ENCODE measurements at places on chromosomes 2 and 18.
A peak's percentile ranks its signal among the peaks of the same experiment; 100 is the strongest.

DNA sequence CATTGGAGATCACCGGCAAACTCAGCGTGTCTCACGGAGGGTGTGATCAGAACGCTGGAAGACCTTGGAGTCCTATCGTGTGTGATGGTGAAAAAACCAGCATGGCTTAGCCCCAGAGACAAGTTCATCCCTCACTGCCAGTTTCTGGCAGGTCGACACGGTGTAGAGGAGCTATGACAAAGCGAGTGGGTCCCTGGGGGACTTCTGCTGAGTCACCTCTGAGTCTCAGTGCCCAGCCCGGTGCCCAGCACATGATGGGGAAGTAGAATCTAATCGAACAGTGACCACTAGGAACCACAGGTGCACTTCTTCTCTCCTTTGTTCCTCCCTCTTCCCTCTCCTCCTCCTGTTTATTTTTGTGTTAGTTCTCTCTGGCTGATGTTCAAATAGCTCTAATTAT, 45.9 kb upstream of the KCNF1 start:
- no peak for DNase-seq

DNA sequence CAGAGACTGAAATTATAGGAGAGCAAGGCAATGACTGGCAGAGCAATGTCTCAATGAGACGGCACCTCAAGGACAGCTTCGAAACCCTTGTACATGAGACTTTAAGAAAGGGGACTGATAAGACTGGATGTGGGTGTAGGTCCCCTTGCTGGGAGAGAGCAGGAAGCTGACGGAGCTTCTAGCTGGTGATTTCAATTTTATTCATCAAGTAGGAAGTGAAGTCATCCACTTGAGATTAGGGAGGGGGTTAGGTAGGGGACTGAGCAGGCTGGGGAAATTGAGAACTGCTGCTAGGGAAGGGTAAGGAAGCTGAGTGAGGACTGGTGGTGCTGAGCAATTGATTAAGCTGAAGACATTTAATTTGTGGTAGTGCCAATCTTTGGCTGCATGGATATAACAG, 99.5 kb upstream of the ITGB6 start:
- no peak for DNase-seq

- DNase-seq = peak; percentile 40
Measured at GRCh38 chr18:845152-845819, 33.2 kb upstream of the YES1 start.

- DNase-seq = no peak
Measured at GRCh38 chr2:175355246-175355645, 173.7 kb upstream of the ATP5MC3 start.

- no peak for DNase-seq
Measured at GRCh38 chr18:3008541-3008940, 4.4 kb downstream of the LPIN2 start.

DNA sequence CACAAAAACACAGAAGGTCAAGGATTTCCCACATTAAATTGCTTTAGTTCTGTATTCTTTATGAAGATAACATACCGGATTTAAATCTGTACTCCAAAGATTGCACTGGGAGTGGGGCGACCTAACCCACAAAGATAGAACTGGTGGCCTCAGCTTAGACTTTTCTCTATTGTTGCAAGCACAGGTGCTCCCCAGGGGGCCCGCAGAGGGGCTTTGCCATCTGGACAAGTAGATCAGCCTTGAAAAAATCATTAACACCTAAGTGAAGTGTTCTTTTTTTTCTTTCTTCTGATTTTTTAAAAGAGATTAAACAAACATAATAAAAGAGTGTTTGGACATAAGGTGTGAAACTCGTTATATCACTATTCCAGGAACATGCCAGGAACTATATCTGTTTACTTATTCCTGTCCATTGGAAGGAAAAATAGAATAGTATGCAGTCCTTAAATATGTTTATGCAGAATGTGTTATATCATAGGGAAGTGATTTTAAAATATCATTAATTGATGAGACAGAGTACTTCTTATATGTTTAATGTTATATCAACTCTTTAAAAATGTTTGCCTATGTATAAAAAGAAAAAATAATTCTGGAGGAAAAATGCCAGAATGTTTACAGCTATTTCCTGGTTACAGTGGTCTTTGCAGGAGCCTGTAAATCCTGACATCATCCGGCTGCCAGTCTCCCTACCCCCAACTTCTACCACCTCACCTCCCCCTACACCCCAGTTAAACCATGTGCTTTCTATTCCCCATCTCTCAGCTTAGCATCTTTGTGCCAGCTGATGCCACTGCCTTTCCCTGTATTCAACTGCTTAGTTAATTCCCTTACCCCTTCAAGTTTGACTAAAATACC, 679.2 kb downstream of the CNTNAP5 start:
- DNase-seq = no peak

DNA sequence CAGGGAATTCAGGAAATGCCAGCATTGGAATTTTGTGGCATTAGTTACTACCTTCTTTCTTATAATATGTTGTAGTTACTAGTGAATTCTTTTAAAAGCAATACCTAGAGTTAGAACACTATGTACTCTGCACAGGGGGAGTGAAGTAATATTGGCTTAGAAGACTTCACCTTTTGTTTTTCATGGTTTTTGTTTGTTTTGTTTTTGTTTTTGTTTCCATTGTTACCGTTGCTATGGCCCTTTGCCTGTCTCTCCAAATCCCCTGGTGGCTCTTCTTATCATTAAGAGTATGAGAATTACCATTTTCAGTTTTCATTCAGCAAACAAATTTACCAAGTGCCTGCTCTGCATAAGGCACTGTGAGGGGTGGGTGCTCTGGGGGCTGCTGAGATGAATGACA, 160.1 kb downstream of the HAUS1 start:
- peak; percentile 54 for DNase-seq

DNA sequence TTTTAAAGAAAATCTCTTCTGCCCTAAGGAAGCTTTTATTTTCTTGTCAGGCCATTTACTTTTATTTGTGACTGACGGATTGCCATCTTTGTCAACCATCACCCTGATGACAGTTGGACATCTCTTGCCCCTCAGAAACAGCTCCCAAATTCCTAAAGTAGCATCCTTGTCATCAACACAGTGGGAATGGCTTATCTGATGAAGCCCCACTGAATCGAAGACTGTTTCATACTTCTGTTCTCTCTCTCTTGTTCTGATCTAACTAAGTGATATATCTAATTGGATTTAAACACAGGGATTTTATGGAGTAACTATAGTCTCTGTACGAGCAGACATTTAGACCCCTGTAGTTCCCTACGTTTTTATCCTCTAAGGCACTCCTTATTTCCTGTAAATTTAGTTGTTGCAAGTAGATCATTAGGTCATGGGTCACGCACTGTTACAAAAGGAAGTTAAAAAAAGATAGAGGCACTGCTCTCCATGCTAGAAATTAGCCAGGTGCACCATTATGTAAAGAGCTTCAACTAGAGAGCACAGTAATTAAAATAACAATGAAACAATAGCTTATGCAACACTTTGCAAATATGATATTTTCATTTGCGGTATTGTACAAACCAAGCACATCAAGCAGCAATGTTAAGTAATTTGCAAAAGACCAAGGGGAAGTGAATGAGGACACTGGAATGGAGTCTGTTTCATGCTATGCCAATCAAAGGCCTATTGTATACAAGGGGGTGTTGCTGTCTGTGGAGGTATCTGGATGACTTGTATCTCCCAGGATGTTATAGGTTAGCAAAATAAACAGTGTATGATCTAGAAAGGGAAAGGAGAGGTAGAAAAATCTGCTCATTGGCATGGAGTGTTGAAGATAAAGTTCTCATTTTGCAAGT, 284.7 kb downstream of the LRRTM1 start:
- DNase-seq = no peak

- no peak for DNase-seq
Measured at GRCh38 chr18:3967359-3968180, 487.5 kb downstream of the DLGAP1 start.

GRCh38 chr2:62177392-62178049, 18.4 kb upstream of the B3GNT2 start:
- DNase-seq = no peak

GRCh38 chr2:96863575-96864342, 5.9 kb upstream of the ANKRD39 start:
- DNase-seq = no peak

DNA sequence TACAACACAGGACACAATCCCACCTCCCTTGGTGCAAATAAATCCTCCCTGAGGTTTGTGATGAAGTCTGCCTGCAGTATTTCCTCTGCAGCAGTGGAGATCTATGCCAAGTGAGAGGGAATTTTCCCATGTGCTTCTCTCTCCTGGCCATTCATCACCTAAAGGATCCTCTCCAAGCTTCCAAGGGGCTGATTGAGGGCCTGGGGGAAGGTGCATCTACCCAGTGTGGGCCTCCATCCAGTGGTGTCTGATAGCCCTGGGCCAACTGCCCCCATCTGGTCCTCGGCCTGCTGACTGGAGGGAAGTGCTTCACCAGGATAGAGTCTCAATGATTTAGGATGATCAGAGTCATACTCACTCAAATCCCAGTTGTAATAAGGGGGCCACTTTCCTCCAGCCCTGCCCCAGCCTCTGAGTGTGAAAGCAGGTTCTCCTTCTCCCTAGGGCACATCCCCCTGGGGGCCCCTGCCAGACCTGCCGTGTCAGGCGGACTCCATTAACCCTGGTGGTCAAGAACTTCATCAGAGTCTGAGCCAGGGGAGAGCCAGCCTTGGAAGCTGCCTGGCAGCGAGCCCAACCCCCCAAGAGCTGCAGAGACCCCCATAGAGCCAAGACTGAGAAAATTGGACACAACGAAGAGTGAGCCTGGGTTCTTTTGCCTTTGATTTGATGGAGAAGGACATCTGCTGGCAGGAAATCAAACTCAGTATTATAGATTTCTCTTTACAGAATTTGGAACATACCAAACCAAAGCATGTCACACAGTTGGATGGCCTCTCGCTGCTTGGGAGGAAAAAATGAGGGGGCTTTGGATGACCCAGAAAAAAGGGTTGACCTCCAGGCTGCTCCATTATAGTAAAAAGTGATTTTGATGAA, 509.6 kb downstream of the CMPK2 start:
- no peak for DNase-seq

GRCh38 chr2:121949271-121949670, 193.8 kb downstream of the TSN start:
- no peak for DNase-seq

DNA sequence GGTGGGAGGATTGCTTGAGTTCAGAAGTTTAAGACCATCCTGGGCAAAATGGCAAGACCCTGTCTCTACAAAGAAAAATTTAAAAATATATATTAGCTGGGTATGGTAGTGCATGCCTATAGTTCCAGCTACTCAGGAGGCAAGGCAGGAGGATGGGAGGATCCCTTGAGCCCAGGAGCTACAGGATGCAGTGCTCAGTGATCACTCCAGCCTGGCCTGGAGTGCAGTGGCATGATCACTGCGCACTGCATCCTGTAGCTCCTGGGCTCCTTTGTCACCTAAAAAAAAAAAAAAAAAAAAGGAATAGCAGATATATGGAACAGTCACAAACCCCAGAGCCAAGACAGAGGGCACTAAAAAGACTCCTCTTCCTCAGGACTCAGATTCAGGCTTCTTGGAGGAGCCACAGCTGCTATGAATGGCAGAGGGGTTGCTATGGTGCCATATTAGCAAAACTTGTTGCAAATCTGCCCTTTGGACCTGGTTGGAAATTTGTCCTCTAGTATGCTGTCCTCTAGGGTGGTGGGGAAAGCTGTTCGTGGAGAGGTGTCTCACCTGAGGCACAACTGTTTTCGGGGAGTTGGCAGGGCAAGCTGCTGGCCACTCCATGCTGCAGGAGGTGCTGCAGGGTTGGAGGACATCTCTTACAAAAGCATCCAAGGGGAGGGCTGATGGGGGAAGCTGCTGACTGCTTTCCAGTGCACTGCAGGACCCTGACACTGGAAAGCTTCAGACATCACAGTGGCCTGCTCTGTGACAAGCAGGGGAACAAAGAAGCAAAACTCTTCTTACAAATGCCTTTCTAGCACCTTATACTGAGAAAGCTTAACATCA, 22.7 kb downstream of the CYP20A1 start:
- DNase-seq = no peak

GRCh38 chr18:48405978-48406377, 3.2 kb downstream of the ZBTB7C start:
- DNase-seq = no peak

DNA sequence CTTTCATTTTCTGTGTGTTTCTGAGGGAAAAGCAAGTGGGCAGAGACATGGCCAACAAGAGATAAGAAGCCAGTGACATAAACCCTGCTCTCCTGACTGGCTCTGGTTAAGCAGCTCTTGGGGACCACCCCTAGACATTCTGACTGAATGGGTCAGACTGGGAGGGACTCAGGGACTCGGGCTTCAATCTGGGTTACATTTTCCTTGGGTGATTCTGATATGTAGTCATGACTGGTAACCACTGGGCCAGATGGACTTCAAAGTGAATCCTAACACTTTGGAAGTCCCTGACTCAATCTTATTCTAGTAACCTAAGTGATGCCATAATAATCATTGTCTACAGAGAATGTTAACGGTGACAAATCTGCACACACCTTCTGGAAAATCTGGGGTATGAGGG, 397.8 kb downstream of the NBAS start:
- DNase-seq = no peak

DNA sequence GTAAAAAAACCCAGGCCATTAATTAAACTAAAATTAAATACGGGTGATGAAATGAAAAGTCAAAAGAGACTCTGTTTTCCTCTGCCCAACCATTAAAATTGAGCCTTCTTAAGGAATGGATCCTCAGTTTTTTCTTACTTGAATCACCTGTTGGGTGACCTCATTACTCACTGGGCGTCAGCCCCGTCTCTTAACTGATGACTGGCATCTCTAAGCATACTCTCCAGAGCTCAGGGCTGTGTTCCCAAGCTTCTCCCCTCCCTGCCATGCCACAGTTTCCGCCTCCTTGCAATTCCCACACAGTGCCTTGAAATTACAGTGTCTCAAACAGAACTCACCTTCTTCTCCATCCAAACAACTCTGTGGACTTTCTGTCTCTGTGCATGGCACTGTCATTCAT, 421.1 kb upstream of the CELF4 start:
- no peak for DNase-seq

DNA sequence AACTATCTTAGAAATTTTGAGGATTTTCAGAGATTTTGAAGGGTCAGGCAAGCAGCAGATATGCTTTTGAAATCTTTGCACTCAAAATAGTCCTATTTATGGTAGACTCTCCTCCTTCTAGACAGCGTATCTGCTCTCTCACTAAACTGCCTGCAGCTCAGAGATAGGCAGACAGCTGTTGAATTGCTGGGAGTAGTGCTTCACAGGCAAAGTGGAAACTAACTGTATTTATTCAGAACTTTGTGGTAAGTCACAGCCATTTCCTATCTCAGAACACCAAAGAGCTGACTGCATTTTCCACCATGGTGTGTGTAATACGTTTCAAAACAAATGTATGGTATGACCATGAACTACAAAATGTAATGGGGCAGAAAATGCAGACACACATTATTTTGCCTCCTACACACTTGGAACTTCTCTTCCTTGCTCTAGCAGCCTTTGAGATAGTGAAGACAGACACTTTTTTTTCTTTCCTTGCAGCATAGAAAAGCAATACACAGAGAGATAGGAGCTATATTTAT, 352.4 kb downstream of the LRP1B start:
- no peak for DNase-seq

Data from astrocyte of the cerebellum (primary cell).